ENCODE measurements at places on chromosomes 2 and 18. TPM values are rescaled to one million over a fixed set of nuclear protein-coding genes. Genes with fewer than 3 reads are reported as not detected.
A peak's percentile ranks its signal among the peaks of the same experiment; 100 is the strongest.

DNA sequence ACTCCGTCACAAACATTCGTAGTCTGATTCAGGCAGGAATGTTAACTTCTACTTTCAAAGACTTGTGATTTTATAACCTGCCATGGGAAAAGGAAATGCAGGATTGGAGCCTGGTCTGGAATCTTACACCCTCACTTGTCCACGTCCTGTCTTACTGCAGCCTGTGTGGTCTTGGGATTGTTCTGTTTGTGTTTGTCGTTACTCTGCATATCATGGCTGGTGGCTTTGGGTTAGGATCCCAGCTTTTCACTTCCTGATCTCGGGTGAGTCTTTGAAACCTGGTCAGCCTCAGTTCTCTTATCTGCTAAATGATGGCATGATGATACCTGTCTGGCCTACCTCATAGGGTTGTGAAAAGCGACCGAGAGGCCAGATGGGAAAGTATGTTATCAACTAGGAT lies 34.6 kb downstream of the SH3BP4 start:
- no peak for DNase-seq

- DNase-seq = no peak
These were observed 9.2 kb downstream of the PTMA start for GRCh38 chr2:231717281-231718171.

GRCh38 chr2:212904646-212905045 lies 246.8 kb downstream of the IKZF2 start:
- DNase-seq = no peak

CCBE1 gene
- total RNA-seq = 3.2 TPM

- DNase-seq = no peak
These were observed 62.5 kb downstream of the GNAL start for GRCh38 chr18:11751341-11752115.

DNA sequence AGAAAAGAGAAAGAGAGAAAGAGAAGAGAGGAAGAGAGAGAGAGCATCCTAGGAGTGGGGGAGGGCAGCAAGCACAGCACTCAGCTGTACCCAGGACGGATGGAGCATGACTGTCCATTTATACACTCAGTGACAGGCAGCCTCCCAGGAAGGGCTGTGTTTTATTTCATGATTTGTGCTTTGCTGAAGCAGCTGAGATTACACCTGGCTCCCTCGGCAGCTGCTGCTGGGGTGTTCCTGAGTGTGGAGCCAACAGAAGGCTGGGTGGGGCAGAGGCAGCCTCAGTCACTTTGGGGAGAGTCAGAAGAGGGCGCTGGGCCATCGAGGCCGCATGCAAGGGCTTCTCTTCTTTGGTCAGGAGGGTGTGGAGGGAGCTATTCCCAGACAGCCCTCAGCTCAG lies 47.8 kb upstream of the TEX51 start:
- no peak for DNase-seq

- DNase-seq = no peak
These were observed 71.1 kb downstream of the BIRC6 start for GRCh38 chr2:32427672-32428610.

GRCh38 chr18:3450012-3450798 lies at the start of gene TGIF1:
Gene TGIF1, plus strand, starts transcription at chr18:3450172. Its CDS starts 318 bp downstream, at chr18:3450490.
- DNase-seq = peak; percentile 83

DNA sequence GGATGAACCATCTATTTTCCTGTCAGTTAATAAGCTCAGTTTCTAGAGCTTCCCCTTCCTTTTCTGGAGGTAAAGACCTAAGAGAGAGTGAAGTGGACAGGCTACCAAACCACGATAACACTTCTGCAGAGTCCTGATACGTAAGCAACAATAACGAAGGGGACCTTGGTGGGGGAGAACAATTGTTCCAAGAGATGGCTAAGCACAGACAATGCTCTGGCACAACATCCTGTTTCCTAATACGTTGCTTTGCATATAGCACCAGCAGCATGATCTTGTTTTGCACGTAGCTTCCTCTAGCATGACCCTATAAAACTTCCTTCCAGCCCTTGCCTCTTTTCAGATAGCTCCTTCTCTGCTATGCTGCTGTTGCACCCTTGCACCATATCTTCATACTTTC lies 247.3 kb downstream of the RAD51AP2 start:
- no peak for DNase-seq

GPC1 gene
- 187 TPM for total RNA-seq

FARP2 gene
- 16.5 TPM for total RNA-seq

- no peak for DNase-seq
These were observed 36.8 kb downstream of the COL4A4 start for GRCh38 chr2:227127201-227127600.
